Activated B cell treated with CpG ODN at 0.5 μM for 24 hours (primary cell): ENCODE measurements at places on chromosomes 12 and 14. TPM values are rescaled to one million over a fixed set of nuclear protein-coding genes. Genes with fewer than 3 reads are reported as not detected.

GRCh38 chr14:35385042-35385839, 19.3 kb downstream of the NFKBIA start:
- H3K36me3 ChIP-seq: no peaks in the 10 kb centered on the region
- no peaks in the 10 kb centered on the region for H3K27me3 ChIP-seq
- no peaks in the 10 kb centered on the region for H3K4me1 ChIP-seq
- H3K4me3 ChIP-seq: no peak overlapping the region
- H3K27ac ChIP-seq: no peak overlapping the region

DNA sequence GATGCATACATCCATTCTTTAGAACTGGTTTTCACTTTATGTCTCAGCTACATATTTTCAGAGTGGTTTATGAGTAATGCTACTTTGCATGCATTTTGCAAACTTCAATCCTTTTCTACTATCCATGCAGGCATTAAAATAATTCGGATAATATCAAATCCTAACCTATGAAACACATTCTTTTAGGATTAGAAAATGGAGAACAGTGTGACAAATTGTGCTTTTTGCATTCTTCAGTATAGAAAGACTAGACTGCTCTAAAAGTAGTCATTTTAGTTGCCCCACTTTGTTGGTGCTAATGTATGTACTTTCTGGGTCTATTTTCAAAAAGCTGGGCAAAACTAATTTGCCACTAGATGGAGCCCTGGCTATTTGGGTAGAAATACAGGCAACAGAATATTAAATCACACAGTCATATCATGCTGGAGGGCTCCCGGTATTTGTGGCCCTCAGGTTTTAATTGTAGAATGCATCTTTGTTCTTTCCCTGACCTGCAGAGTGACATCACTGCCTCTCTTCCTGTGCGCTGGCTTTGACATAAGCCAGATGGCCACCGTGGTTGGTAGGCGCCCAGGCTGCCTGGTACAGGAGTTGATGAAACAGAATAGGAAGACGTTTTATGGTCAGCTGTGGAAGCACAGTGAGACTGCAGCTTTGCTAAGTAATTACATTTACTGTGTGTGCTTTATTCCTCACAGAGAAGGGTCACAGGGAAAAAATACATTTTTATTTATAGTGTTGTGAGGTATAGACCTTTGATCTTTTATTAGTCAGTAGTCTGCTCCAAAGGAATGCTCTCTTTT, 28.1 kb downstream of the MSRB3 start:
- no peaks in the 10 kb centered on the region for H3K36me3 ChIP-seq
- peaks cover 17% of the 10 kb centered on the region for H3K27me3 ChIP-seq
- no peak overlapping the region for H3K27ac ChIP-seq
- H3K4me1 ChIP-seq: peaks cover 24% of the 10 kb centered on the region

GRCh38 chr14:91371011-91371989, 46.3 kb downstream of the CCDC88C start:
- H3K4me1 ChIP-seq: peaks cover 97% of the 10 kb centered on the region
- no peaks in the 10 kb centered on the region for H3K27me3 ChIP-seq
- peak overlapping the region; percentile 15 for H3K4me3 ChIP-seq

Gene MSRB3
- total RNA-seq: not detected in 2 replicates

DNA sequence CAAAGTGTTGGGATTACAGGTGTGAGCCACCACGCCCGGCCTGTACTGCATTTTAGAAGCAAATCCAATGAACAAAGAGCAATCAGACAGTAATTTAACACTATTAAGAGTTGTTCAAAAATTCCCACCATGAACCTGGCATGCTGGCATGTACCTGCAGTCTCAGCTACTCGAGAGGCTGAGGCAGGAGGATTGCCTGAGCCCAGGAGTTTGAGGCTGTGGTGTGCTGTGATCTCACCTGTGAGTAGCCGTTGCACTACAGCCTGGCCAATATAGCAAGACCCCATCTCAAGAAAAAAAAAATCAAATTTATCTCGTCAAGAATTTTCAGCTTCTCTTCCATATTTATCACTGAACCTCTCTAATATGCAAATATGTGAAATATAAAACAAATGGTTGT, 39.7 kb upstream of the KICS2 start:
- no peaks in the 10 kb centered on the region for H3K4me1 ChIP-seq
- H3K36me3 ChIP-seq: no peaks in the 10 kb centered on the region
- DNase-seq: no peak
- no peak overlapping the region for H3K4me3 ChIP-seq
- H3K27me3 ChIP-seq: peaks cover 1% of the 10 kb centered on the region

GRCh38 chr14:32341947-32342846, 13.1 kb downstream of the AKAP6 start:
- DNase-seq: no peak
- H3K4me3 ChIP-seq: no peak overlapping the region
- no peaks in the 10 kb centered on the region for H3K4me1 ChIP-seq
- H3K36me3 ChIP-seq: no peaks in the 10 kb centered on the region
- no peak overlapping the region for H3K27ac ChIP-seq
- no peaks in the 10 kb centered on the region for H3K27me3 ChIP-seq

Gene SMARCD1
- 101 and 108 TPM in 2 replicates for total RNA-seq

GRCh38 chr12:3083921-3084347, 6.8 kb downstream of the TSPAN9 start:
- H3K36me3 ChIP-seq: no peaks in the 10 kb centered on the region
- H3K4me3 ChIP-seq: no peak overlapping the region
- no peak for DNase-seq
- peaks cover 2% of the 10 kb centered on the region for H3K27me3 ChIP-seq
- no peak overlapping the region for H3K27ac ChIP-seq

DNA sequence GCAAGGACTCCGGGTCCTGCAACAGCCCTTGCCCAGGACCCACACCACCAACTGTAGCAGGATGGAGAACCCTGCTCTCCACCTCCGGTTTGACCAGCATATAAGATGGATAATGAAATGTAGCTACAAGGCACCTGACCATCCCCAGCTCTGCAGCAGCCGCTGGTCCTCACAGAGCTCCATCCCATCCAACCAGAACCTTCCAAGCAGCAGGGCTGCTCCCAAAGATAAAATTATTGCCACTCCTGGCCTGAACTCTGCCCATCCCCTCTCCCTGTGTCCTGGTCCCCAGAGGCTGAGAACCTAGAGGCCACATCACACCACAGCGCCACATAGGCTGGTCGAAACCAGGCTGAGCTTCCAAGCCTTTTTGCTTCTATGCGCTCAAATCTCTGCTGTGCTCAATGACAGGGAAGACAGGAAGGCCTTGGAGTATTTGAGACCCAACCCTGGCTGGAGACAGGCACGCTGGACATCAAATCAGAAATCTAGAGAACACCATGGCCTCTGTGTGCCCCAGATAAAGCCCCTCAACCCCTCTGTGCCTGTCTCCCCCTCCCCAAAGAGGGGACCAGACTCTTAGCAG, 4.2 kb downstream of the CDK2AP1 start:
- H3K27me3 ChIP-seq: no peaks in the 10 kb centered on the region
- no peak overlapping the region for H3K4me3 ChIP-seq
- H3K27ac ChIP-seq: no peak overlapping the region
- H3K36me3 ChIP-seq: peaks cover 3% of the 10 kb centered on the region
- H3K4me1 ChIP-seq: peaks cover 31% of the 10 kb centered on the region
- no peak for DNase-seq

DNA sequence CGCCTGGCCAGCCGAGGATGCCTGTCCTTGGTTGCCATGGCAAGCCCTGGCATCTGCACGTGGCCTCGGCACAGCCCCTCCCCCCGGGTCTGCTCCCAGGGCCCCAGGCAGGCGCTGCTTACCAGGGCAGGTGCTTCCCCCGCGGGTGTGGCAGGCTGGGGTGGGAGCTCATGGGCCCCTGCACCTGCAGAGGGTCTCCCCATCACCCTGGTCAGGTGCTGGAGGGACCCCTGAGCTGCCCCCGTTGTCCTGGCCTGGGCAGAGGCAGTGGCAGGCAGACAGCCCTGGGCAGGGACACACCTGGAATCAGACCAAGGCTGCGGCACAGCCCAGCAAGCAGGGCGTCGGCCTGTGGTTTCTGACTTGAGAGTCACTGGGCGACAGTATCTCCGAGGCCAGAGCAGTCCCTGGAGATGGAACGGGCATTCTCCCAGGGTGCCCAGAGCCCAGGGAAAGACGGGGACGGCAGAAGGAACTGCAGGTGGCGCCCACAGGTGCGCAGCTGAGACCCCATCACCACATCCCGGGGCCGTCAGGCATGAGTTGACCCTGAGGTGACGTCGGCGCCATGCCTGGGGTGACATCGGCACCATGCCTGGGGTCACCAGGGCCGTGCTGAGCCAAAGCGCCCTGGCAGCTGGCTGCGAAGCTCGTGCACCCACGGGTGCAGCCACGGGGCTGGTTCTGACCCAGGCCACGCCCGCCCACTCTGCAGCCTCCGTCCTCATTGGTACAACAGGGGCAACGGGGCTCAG, 56.1 kb upstream of the FBRSL1 start:
- H3K27me3 ChIP-seq: no peaks in the 10 kb centered on the region
- no peak for DNase-seq
- no peak overlapping the region for H3K27ac ChIP-seq

Gene BHLHE41
- 34.5 and 40.5 TPM in 2 replicates for total RNA-seq

- peaks cover 3% of the 10 kb centered on the region for H3K27me3 ChIP-seq
- H3K27ac ChIP-seq: no peak overlapping the region
- H3K36me3 ChIP-seq: no peaks in the 10 kb centered on the region
- no peak for DNase-seq
- no peak overlapping the region for H3K4me3 ChIP-seq
- no peaks in the 10 kb centered on the region for H3K4me1 ChIP-seq
Measured at GRCh38 chr12:26043135-26044006, 81.5 kb downstream of the BHLHE41 start.
